ENCODE measurements at places on chromosomes 5 and 9.

DNA sequence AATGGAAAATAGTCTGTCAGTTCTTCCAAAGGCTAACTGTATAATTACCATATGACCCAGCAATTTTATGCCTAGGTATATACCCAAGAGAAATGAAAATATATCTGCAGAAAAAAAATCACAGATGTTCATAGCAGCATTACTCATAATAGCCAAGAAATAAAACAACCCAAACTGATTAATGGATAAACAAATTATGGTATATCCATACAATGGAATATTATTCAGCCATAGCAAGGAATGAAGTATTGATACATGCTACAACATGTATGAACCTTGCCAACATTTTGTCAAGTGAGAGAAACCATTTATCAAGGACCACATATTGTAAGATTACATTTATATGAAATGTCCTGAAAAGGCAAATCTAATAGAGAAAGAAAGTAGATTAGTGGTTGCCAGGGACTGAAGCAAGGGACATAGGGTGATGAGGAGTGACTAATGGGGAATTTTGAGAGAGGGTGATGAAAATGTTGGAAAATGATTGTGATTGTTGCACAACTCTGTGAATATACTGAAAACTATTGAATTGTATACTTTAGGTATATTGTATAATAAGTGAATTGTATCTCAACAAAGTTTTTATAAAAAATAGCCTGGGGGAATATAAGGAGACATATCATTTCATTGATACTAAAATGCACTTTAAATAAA lies 114.4 kb downstream of the PBX3 start:
- no peak for DNase-seq

DNA sequence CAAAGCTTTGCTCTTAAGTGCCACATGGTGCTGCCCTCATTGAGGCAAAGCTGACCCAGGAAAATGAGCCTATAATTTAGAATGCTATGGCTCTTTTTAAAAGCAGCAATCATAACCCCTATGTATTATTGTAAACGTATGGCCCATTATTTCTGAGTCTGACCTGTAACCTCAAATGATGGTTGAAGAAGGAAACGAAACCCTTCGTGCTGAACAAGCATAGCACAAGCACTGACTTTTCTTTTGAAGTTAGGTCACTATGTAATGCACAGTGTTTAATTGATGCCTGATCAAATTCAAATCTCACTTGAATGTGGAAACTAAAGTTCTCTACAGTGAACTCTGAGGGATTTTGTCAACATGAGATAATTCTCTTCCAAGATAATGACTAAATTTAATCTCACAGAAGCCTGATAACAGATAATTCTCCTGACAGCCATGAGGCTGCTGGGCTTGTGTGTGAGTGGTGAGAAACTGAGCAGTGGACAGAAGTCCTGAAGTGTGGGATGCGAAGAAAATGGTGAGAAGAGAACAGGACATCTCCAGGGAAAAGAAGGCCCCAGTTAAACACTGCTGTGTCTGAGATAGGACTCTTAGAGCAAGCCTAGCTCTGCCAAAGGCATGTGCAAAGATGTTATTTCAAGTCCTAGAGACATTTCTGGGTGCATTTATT lies 226.9 kb downstream of the MAN2A1 start:
- no peak for DNase-seq

DNA sequence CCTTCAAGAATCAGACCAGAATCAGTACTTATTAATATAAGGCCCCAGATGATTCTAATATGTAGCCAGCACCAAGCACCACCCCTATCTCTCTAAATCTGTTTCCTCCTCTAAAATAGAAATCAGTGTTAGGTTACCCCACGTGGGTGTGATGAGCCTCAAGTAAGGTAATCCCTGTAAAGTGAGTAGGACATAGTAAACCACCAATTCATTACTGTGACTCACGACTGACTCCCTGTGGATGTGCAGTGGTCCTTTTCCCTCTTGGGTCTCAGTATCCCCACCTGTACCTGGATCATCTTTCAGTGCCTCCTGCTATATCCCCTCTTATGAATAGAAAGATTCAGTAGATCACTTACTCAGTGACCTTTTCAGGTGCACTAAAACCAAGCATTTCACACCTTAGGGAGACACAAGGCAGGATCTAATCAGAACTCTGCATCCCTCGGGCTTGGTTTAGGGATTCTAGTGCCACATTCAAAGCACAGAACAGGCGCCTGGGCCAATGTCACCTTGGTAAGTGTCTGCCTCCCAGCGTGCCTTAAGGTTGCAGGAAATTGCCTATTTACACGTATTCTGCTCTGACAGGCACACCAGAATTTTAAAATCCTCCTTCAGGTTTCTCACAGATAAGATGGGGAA lies 12.2 kb upstream of the ALDH1B1 start:
- DNase-seq, result no peak

DNA sequence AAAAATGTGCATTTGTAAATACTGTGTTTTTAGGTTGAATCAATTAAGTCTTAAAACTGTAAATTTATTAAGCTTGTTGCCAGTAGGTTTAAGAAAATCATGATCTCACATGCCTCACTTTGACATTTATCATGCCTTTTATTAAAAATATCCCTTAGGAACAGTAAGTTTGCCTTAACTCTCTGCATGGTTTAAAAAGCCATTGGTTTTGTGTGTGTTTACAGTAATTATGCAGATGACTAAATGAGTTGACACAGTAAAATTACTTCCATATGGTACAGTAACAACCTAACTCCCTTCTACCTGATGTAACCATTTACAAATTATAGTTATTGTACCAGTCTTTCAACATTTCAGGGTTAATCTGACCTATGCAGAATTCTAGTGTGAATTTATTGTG lies 6.5 kb downstream of the RPS6 start:
- no peak for DNase-seq

GRCh38 chr5:108947164-108947563 lies 199.5 kb downstream of the FER start:
- DNase-seq, result no peak

DNA sequence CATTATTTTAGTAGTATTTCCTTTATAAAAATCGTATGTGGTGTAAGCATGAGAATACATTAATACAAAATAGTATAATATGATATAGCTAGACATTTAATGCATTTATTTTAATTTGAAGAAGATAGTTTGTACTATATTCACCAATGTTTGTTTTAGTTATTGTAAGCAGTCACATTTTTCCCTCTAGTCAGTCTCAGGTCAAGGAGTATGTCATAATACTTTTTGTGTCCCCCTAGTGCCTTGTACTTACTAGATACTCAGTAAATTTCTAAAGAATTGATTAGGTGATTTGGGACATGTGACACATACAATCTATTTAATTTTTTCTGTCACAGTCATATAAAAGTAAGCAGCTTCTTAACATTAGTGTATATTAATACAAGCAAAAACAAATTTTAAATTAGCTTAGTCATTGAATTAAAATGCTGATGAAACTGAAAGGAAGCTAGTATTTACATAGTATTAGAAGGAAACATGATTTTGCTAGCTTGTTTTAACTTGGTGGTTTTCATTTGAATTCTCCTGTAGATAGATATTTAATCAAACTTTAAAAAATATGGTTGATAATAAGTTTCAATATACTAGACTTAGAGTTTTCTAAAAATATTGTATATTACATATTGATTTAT lies 242.2 kb downstream of the FER start:
- DNase-seq, result no peak

GRCh38 chr5:178284093-178284675 lies 51.6 kb upstream of the PHYKPL start:
- DNase-seq, result no peak

DNA sequence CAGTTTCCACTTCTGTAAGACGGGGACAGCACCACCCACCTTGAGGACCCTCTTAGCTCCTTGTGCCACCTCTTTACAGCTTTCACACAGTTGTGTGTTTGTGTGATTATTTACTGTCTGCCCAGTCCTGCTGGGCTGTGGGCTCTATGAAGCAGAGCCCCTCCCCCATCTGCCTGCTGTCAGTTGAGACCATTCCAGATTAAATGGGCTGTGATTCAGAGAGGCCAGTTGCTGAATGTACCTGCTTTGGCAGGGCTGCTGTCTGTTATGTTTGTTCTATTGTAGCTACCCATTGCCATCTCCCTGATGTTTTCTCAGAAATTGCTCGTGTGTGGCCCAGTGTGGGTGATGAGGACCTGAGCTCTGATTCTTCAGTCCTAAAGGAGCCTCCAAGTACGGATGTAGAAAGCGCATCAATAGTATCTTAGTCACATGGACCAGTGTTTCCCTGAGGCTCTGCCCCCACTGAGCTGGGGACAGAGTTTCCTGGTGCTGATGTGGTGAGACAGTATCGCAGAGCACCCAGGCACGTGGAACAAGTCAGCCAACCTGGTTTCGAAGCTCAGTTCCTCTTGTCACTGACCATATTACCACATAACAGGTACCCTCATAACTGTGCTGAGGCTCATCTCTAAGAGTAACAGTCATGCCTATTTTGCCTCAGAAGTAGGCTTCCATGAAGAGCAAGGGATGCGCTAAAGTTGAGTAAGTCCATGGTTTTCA lies 3.7 kb downstream of the ANGPTL2 start:
- no peak for DNase-seq

GRCh38 chr9:131107760-131108159 lies 11.4 kb downstream of the AIF1L start:
- DNase-seq, result no peak

- DNase-seq, result no peak
Observed at GRCh38 chr9:122206118-122207046, 22.4 kb downstream of the LHX6 start.

DNA sequence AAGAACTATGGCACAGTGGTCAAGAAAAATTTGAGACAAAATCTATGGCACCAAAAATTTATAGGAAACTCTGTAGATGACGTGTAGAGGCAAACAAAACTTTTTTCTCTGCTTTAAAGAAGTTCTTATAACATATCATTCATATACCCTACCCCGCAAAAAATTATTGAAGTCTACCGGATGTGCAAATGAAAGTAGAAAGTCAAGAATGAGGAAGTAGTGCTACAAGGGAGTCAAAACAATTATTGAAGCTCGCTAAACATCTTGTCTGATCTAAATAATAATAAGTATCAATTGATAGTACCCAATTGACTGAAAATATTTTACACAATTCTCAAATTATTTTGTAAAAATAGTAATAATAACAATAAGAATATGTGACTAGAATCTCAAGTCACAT lies 398.5 kb downstream of the TAF11L14 start:
- no peak for DNase-seq

GRCh38 chr5:53090229-53090628 lies 19.3 kb downstream of the MOCS2 start:
- DNase-seq, result no peak

DNA sequence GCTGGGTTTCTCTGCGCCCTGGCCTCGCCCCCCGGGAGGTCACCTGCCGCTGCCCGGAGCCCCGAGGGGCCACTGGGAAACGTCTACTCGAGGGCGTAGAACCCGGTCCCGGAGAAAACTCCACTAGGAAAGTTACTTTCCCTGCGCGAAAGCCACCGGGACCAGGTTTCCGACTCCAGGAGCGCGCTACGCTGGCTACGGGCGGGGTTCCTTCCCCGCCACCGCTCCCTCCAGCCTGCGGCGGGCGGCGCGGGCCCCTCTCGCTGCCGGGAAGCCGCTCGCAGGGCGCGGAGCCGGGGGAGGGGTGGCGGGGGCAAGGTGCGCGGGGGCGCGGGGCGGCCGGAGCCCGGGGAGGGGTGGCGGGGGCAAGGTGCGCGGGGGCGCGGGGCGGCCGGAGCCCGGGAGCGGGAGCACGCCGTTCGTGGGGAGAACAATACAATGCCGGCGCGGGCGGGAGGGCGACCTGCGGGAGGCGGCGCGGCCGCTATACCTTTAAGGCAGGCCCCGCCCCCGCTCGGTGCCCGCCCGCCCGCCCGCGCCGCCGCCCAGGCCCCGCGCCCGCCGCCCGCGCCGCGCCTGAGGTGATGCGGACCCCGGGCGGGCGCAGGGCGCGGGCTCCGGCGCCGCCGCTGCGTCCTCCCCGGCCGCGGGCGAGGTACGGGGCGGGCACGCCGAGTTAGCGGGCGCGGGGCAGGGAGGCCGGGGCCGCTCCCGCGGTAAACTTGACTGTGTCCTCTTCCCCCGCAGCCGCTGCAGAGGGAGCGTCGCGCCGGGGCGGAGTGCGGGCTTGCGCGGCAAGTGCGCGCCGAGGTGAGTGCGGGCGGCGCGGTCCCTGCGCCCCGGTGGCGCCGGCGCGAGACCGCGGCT lies 278.1 kb downstream of the AOPEP start:
- DNase-seq, result peak; percentile 5

DNA sequence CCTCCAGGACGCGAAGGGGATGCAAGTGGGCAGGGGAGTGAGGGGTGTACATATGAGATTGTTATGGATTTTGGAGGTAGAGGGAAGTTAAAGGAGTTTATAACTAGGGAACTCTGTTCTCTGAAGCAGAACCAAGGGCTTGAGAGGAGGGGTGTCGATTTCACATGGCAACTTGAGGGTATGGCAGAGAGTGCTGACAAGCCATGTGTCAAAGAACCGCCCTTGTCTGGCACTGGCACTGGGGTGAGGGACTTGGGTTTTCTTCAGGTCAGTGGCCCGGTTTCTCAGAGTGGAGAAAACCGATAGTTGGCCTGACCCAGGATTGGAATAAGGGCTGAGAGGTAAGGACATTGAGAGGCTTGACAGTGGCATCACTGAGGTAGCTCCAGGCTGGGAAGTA lies 47.7 kb upstream of the TESK1 start:
- no peak for DNase-seq
